Esophagus mucosa (tissue), 1 donor: ENCODE measurements at places on chromosomes 11 and 22. TPM values are rescaled to one million over a fixed set of nuclear protein-coding genes. Genes with fewer than 3 reads are reported as not detected.

CNIH2 gene
- 0.52 TPM for total RNA-seq

COA4 gene
- 46.8 TPM for total RNA-seq

OR5A1 gene
- total RNA-seq: not detected

SOX10 gene
- total RNA-seq: 0.44 TPM

CFAP300 gene
- 0.80 TPM for total RNA-seq

ARHGAP8 gene
- total RNA-seq: 8.9 TPM

CNTN5 gene
- total RNA-seq: 0.04 TPM

AIFM3 gene
- total RNA-seq: 1.5 TPM

GTSE1 gene
- 10.2 TPM for total RNA-seq

GSTT4 gene
- not detected for total RNA-seq

MAPK8IP2 gene
- 2.3 TPM for total RNA-seq

TMEM135 gene
- 14.3 TPM for total RNA-seq

SLC1A2 gene
- total RNA-seq: not detected

CRYBB3 gene
- total RNA-seq: 0.64 TPM

RAG1 gene
- total RNA-seq: 0.12 TPM

NAALAD2 gene
- total RNA-seq: 0.16 TPM

BIRC3 gene
- total RNA-seq: 2.2 TPM

SLC22A9 gene
- not detected for total RNA-seq

MOV10L1 gene
- 0.12 TPM for total RNA-seq

ART1 gene
- not detected for total RNA-seq

ZBTB16 gene
- 5.4 TPM for total RNA-seq

CCDC81 gene
- total RNA-seq: 0.28 TPM

ADSL gene
- 28.2 TPM for total RNA-seq

PRR5L gene
- total RNA-seq: 2.1 TPM

UPB1 gene
- 0.12 TPM for total RNA-seq

ACR gene
- total RNA-seq: 0.40 TPM

TMPRSS5 gene
- total RNA-seq: 0.40 TPM

BDNF gene
- 0.92 TPM for total RNA-seq

CD3E gene
- 1.2 TPM for total RNA-seq

F2 gene
- total RNA-seq: not detected

NCAM1 gene
- 0.60 TPM for total RNA-seq

LRRC74B gene
- 0.20 TPM for total RNA-seq

ENTHD1 gene
- not detected for total RNA-seq

SCUBE1 gene
- total RNA-seq: 0.80 TPM

TPBGL gene
- not detected for total RNA-seq

OR52N4 gene
- not detected for total RNA-seq

MRGPRF gene
- 1.7 TPM for total RNA-seq

SAA4 gene
- total RNA-seq: 0.64 TPM

PKNOX2 gene
- total RNA-seq: 0.28 TPM

APOL3 gene
- total RNA-seq: 8.7 TPM

TBCEL gene
- total RNA-seq: 5.9 TPM

CLMP gene
- total RNA-seq: 3.7 TPM

PIM3 gene
- 50.5 TPM for total RNA-seq

DDI1 gene
- total RNA-seq: not detected

NXF1 gene
- total RNA-seq: 39.1 TPM

BEST1 gene
- total RNA-seq: 0.44 TPM

ZBTB3 gene
- total RNA-seq: 8.0 TPM

RCE1 gene
- total RNA-seq: 14.5 TPM
